ENCODE measurements at places on chromosomes 7 and 10.
A peak's percentile ranks its signal among the peaks of the same experiment; 100 is the strongest.

- DNase-seq, result no peak
Measured at GRCh38 chr10:129936923-129937300, 27.2 kb downstream of the EBF3 start.

GRCh38 chr10:107364872-107365271 is 200.4 kb upstream of the SORCS1 start:
- no peak for DNase-seq

DNA sequence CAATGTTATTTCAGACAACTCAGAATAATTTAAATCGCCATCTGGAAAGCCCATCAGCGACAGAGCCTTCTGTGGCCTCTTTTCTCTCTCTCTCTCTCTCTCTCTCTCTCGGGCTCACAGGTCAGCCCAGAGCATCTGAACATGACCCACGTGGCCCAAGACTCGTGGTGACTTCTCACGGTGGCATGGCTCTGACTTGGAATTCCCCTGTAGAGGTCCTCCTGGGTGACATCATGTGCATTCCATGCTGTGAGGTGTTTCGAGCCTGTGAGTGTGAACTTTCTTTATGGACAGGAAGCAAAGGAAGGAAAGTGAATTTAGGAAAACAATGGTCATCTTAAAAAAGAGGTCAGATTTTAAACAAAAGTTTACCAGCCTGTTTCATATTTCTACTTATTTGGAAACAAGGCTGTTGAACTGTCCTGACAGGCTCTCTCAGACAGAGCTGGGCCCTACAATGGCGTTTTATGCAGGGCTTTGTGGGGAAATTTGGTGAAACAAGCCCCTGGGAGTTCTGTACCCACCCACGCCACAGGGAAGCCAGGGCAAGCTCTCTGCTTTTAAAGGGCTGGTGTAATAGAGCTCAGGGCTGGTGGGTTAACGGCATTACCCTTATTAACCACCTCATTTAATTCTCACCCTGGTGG is 359.7 kb upstream of the ZNF32 start:
- DNase-seq, result no peak

DNA sequence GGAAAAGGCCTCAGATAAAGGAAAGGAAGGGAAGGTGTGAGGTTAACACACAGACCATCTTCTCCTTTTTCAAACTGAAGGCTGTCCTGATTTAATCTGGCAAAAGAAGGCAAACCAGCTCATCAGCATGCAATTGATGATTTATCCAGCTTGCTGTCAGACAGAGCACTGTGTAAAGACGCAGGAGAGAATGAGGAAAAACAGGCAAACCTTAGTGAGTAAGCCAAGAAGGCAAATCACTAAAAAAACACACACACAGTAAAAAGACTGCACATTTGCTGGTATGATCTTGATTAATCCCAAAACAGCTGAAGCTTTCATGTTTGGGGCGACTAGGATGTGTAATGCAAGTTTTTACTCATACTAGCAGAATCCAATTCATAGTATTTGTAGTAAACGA is 65.8 kb upstream of the SKAP2 start:
- no peak for DNase-seq

DNA sequence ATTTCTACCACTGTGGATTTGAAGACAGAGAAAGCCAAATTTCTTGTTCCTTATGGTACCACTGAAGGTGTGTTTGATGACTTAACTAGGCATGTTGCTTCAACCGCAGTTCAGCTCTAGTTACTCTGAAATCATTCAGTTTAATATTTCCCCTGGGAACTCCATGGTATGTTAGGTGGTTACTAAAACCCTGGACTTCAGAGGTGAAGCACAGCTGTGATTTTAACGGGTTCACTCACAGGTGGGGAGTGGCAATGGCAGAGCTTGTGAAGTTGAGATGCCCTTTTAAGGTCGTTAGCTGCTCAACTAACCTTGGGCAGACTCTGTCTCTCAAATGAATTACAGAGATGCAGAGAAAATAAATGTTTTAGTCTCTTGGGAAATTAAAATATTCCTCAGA is 163.6 kb upstream of the PHYHIPL start:
- DNase-seq, result no peak

DNA sequence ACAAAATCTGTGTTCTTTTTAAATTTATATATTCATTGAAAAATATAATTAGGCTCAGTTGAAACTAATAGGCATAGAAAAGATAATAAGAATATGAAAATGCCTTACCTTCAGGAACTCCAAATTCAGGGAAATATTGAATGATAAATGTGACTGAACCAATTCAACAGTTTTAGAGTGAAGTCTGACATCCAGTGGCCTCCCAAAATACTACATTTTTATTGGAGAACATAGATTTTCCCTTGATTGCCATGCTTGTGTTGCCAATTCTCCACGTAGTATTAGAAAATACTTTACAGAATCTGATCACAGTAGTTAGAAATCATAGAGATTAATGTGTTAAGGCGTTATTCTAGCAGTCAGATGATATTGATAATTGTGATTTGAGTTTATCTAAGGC is 1246.7 kb downstream of the GATA3 start:
- no peak for DNase-seq

DNA sequence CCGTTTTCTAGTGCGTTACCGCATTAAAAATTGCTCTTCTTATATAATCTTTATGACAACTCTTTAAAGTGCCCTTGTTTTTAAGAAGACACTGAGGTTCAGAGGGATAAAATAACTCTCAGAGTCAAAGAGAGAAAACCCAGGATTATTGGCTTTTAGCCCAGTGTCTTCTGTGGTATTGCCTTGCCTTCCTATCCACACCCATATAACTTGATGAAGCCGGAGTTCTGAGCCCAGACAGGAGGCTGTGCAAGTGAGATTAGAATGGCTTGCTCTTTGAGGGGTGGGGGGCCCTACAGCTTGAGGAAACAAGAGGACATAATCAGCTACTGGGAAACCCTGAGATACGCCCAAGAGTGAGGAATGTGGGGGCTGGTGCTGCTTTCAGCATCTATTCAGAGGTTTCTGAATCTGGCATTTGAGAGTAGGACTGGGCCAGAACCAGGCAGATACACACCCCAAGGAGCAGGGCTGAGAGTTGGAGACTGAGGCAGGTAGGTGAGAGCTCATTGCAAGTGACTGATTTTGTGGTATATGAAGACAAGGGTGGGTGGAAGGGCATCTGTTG is 2.3 kb downstream of the PRXL2A start:
- DNase-seq, result no peak

GRCh38 chr7:111138193-111138569 is 47.3 kb downstream of the LRRN3 start:
- DNase-seq, result no peak

DNA sequence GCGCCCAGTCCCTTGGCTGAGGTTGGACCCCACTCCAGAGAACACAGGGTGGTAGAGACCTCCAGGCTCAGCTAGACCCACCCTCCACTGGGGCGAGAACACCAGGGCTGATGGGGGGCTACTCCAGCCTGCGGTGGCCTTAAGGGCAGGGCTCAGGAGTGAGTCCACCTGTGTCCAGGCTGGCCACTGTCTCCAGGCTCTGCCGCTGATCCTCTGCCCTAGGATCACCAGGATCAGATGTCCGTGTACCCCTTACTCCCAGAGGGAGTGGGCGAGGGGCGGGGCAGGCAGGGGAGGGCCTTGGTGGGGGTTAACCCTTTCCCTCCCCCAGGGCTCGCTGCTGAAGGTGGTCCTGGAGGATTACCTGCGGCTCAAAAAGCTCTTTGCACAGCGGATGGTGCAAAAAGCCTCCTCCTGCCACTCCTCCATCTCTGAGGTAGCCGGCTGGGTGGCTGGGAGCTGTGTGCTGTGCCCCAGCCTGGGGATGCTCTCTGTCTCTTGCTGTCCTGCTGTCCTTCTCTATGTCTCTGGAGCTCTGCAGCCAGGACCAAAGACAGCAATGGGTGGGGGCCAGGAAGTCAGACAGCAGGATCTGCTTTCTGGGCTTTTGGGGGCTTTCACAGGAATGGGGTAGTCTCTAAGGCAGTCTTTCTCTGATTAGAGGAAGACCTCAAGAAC is 38.0 kb downstream of the PSAP start:
- no peak for DNase-seq

- no peak for DNase-seq
Measured at GRCh38 chr7:30143748-30144251, 9.0 kb downstream of the MTURN start.

GRCh38 chr10:80144067-80144695 is 11.7 kb downstream of the PLAC9 start:
- no peak for DNase-seq

DNA sequence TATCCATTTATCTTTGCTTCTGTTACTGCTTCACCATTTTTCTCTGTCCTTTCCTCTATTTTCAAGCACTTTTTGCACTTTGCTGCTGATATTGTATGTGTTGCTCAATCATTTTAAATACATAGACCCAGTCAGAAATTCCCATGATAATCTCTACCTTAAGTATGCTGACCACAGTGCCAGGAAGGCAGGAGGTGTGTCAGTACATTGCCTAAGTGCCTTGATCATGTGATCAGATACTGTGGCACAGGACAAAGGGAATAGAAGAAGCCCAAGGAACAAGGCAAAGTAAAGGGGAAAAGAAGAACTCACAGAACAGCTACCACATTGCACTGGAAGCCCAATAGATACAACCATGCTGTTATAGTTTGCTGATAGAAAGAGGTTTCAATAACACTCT is 53.7 kb upstream of the CD36 start:
- DNase-seq, result no peak

GRCh38 chr7:28529755-28530154 is 117.4 kb downstream of the CREB5 start:
- no peak for DNase-seq

GRCh38 chr10:109062371-109062770 is 860.9 kb downstream of the XPNPEP1 start:
- no peak for DNase-seq

- peak; percentile 38 for DNase-seq
Measured at GRCh38 chr7:519484-520390, at the start of gene PDGFA. Gene PDGFA, minus strand, starts transcription at chr7:519846. Its CDS starts 845 bp downstream, at chr7:519001.

DNA sequence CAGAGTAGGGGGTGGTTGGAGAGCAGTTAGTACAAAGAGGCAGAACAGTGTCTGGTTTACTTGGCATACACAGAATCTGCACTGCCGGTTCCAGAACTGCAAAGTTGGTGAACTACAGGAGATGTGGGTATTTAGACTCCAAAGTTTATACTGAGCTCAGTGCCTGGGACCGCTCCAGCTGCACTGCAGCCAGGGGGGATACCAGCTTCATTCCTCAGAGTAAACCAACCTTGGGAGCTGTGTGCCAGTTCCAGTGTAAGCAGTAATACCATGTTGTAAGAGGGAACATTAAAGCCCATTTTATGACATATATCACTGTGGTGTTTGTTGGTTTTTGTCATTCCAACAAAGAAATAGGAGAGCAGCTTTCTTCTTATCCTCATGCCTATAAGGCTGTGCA is 23.4 kb downstream of the LOXL4 start:
- DNase-seq, result no peak

DNA sequence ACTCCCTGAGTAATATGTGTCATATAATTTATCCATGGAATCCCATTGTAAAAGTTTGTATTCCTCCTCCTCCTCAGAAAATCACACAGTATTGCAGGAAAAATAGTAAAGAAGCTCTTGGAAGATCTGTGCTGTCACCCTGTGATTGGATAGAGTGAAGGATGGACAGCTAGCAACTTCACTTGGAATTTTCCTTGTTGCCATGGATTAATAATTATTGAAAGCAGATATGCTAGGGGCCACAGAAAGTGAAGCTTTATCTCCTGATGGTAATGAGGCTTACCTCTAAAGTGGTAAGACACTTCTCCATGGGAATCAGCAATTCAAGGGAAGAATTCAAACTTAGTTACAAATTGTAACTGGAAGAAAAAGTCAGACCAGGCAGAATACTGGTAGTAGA is 48.8 kb downstream of the PHYHIPL start:
- DNase-seq, result no peak

DNA sequence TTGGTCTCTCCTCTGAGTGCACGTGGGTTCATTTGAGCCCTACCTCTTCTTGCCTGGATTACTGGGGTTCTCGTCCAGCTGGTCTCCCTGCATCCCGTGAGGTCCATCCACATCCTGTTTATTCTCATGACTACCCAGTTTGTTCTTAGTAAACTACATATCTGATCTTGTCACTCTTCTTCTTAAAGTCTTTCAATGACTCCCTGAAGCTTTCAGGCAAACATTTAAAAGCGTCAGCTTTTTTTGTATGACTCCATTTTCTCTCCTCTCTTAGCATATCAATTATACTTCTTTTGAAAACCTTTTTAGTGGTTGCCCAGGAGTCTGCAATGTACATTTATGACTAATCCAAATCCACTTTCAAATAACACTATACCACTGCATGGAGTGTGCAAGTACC is 7.5 kb downstream of the SFXN2 start:
- no peak for DNase-seq

DNA sequence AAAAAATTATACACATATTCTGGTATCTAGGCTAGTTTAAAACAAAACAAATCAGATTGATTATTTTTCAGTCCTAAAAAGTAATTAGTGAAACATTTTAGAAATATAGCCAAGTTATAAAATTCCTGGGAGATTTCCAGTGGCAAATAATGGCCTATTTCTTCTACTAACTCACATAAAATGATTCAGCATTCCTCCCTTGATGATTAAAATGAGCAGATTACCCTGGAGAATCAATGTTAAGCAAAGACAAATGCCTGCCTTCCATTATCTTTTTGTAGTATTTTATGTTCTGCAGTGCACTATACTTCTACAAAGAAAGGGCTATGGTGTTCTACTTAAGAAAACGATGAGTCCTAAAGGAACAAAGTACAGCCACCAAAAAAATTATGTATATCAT is 53.6 kb downstream of the PARD3 start:
- DNase-seq, result no peak

GRCh38 chr7:95338832-95339231 is 14.5 kb upstream of the PON1 start:
- no peak for DNase-seq

GRCh38 chr10:122391875-122392274 is 17.4 kb downstream of the PLEKHA1 start:
- no peak for DNase-seq

DNA sequence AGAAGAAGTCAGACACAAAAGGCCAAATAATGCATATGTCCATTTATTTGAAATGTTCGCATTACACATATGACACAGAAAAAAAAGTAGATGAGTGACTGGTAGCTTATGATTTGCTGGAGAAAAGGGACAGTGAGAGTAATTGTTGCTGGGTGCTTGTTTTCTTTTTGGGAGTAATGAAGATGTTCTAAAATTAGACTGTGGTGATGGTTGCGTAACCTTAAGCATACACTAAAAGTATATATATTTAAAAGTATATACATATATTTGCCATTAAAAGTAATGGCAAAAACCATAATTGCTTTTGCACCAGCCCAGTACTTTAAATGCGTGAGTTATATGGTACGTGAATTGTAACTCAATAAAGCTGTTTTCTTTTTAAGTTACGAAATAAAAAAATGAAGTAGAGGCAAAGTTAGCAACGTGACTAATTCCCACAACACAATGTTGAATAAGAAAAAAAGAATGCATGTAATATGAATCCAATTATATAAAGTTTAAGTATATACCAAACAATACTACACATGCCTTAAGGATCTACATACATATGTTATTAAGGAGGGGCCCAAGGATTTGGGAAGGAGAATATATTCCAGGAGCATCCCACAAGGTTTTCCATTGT is 360.4 kb upstream of the CELF2 start:
- no peak for DNase-seq

DNA sequence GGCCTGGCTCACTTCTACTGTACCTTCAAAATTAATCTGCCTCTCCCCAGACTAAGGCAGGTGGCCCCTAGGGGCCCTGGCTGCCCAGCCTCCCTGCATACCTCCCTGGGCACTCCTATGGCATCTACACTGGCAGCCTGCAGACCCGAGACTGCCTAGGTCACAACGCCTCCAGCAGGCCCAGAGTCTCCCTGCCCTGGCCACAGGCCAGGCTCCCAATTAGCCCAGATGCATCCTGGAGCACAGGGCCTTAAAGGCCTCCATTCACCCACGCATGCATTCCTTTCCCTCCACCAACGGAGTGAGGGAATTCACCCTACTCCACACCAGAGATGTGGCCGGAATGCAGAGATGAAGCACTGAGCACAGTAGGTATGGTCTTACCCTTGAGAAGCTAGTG is 1.9 kb downstream of the CHAT start:
- no peak for DNase-seq

Data from caudate nucleus (tissue), 63 donors.